CD4-positive, alpha-beta memory T cell (primary cell): ENCODE measurements at places on chromosomes 6 and 20. TPM values are rescaled to one million over a fixed set of nuclear protein-coding genes. Genes with fewer than 3 reads are reported as not detected.
A peak's percentile ranks its signal among the peaks of the same experiment; 100 is the strongest.

- no peak overlapping the region for H3K27ac ChIP-seq
- no peaks in the 10 kb centered on the region for H3K4me1 ChIP-seq
- H3K27me3 ChIP-seq = no peaks in the 10 kb centered on the region
- DNase-seq = no peak
Observed at GRCh38 chr6:16800942-16801341, 39.7 kb upstream of the ATXN1 start.

- H3K27me3 ChIP-seq = no peaks in the 10 kb centered on the region
- H3K27ac ChIP-seq = no peak overlapping the region
Observed at GRCh38 chr6:168188369-168189199, 109.6 kb upstream of the FRMD1 start.

- H3K36me3 ChIP-seq = no peaks in the 10 kb centered on the region
- H3K27ac ChIP-seq = no peak overlapping the region
- no peaks in the 10 kb centered on the region for H3K4me1 ChIP-seq
- H3K4me3 ChIP-seq = no peak overlapping the region
- H3K27me3 ChIP-seq = no peaks in the 10 kb centered on the region
Observed at GRCh38 chr20:58048096-58048702, 180.3 kb downstream of the ANKRD60 start.

- no peaks in the 10 kb centered on the region for H3K4me1 ChIP-seq
- no peaks in the 10 kb centered on the region for H3K36me3 ChIP-seq
- no peaks in the 10 kb centered on the region for H3K27me3 ChIP-seq
- H3K27ac ChIP-seq = no peak overlapping the region
- no peak for DNase-seq
- no peak overlapping the region for H3K4me3 ChIP-seq
Observed at GRCh38 chr6:56647172-56647762, 4.6 kb upstream of the DST start.

DNA sequence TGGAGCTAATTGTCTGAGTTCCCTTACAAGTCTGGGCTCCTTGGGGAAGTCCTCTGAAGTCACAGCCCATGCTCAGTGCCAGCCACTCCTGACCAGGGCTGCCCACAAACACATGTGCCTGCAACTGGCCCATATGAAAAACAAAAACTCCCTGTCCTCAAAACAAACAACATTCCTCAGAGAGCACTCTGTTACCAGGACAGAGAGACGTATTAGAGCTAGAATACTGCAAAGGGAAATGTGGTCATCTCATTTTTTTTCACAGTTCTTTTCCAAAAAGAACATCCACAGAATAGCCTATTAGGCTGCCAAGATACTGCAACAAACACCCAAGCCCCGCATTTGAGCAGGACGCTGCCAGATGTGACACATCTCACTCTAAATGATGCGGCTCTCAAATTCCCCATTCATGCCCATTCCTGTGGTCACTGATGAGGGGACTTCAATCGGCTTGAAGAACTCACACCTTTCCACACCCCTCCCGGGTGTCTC, 71.1 kb downstream of the SLC22A23 start:
- no peaks in the 10 kb centered on the region for H3K27me3 ChIP-seq
- H3K4me1 ChIP-seq = no peaks in the 10 kb centered on the region
- DNase-seq = no peak
- H3K27ac ChIP-seq = no peak overlapping the region
- no peak overlapping the region for H3K4me3 ChIP-seq

DNA sequence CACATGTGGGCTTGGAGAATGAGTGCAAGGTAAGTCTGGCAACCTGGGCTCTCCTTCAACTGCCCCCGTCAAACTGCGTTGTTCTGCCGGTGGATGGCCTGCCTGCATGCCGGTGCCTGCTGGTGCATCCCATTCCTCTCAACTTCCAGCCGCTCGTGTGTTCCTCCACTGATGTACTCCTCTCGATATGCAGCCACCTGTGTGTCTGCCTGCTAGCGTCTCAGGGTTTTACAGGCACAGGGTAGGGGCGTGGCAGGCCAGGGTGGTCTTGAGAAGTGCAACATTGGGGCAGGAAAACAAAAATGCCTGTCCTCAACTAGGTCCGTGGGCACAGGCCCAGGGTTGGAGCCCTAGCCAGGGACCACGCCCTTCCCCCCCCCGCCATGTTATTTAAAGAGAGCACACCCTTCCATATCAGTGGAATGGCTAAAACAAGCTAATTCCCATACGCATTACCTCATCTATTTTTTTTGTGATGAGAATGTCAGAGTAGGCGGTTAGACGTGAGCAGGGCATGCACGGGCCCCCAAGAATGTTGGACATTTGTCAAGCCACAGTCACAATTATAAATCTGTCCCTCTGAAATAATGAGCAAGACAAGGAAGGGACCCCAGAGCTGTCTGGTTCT, 33.2 kb downstream of the SERPINB6 start:
- H3K27me3 ChIP-seq = no peaks in the 10 kb centered on the region
- no peaks in the 10 kb centered on the region for H3K36me3 ChIP-seq
- no peak for DNase-seq
- peak overlapping the region; percentile 48 for H3K27ac ChIP-seq
- peaks cover 68% of the 10 kb centered on the region for H3K4me1 ChIP-seq

- no peaks in the 10 kb centered on the region for H3K36me3 ChIP-seq
- no peaks in the 10 kb centered on the region for H3K27me3 ChIP-seq
- H3K4me3 ChIP-seq = peak overlapping the region; percentile 52
- H3K27ac ChIP-seq = peak overlapping the region; percentile 74
- no peak for DNase-seq
Observed at GRCh38 chr6:7106215-7106751, 1.5 kb upstream of the RREB1 start.

DNA sequence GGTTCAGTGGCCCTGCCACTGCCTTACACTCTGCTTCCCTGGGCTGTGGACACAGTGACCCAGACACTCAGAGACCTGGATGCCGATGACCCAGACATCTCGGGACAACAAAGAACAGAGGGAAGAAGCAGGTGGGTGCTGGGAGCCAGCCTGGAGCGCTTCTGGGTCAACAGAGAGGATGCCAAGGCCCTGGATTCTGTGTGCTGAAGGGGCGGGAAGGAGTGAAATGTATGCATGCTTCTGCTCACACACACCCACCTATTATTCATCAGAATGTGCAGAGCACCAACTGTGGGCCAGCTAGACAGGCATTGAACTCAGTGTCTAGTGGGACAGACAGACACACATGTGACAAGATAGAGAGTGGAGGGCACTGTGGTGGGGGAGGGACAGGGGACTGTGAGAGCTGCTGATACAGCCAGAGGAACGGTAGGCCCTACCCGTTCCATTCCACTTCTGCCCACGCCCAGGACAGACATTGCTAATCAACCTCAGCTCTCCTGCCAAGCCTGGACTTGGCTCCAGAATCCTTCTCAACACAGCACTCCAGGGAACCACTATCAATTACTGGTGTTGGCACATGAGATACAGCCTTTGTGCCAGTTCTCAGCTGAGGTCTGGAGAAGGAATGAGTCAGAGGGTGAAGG, 20.2 kb downstream of the KCNK15 start:
- no peaks in the 10 kb centered on the region for H3K36me3 ChIP-seq
- no peaks in the 10 kb centered on the region for H3K27me3 ChIP-seq
- no peak overlapping the region for H3K27ac ChIP-seq
- no peak for DNase-seq
- H3K4me1 ChIP-seq = no peaks in the 10 kb centered on the region
- H3K4me3 ChIP-seq = no peak overlapping the region

PLAGL2 gene
- total RNA-seq = 18.7 TPM

SLC35D3 gene
- total RNA-seq = not detected

COL10A1 gene
- not detected for total RNA-seq

C2 gene
- 3.2 TPM for total RNA-seq

CD83 gene
- total RNA-seq = 7.0 TPM

SLC2A10 gene
- not detected for total RNA-seq
